H9 (cell line): ENCODE measurements at places on chromosomes 2 and 18. TPM values are rescaled to one million over a fixed set of nuclear protein-coding genes. Genes with fewer than 3 reads are reported as not detected.

- peak; percentile 42 for DNase-seq
These were observed 71.3 kb downstream of the TTC27 start for GRCh38 chr2:32699151-32699550.

DNA sequence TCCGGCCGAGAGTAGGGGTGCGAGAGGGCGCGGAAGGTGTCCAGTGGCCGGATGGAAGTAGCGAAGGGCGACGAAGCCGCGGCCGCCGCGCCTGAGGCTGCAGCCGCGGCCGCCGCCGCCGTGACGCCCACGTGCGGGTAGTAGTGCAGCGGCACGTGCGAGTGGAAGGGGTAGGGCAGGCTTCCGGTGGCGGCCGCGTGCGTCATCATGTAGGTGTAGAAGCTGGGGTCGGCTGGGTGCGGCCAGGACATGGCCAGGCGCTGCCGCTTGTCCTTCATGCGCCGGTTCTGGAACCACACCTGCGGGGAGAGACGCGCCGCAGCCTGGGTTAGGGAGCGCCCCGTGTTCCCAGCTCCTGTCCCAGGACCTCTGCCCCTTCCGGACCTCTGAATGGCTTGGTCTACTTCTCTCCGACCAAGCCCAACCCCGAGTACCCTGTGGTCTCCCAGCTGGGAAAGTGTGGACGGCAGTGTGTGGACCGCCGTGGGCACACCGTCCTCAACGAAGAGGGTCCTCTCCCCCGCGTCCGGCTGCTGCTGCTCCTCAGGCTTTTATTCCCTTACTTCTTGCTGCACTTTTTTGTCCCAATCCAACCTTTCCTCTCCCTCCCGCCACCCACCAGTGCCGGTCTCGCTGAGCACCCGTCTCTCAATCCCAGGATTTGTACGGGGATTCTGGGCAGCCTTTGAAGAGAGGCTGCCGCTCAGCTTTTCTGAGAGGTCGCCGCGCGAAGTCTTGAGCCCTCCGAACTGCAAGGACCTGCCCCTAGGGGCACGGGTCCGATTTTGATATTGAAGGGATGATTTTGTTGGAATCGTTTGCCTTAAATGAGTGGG, 3.0 kb downstream of the EVX2 start:
- peak; percentile 58 for DNase-seq

DNA sequence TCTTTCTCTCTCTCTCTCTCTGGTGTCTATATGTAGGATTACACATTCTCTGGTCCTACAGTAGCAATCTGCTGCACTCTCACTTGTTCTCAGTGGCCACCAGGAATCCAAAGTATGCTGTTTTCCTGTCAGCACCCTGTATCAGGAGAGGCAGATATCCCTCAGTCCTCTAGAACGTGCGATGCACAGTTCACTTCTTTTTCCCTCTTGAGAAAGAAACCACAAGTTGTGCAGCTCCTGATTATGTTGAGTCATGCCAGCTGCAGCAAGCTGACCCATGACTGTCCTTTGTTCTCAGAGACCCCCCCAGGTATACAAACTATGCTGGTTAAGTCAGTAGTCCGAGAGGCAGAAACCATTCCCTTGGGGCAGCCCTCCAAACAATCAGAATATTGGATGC, 54.6 kb downstream of the LANCL1 start:
- no peak for DNase-seq

- no peak for DNase-seq
These were observed 189.3 kb downstream of the GLI2 start for GRCh38 chr2:120924924-120925323.

DNA sequence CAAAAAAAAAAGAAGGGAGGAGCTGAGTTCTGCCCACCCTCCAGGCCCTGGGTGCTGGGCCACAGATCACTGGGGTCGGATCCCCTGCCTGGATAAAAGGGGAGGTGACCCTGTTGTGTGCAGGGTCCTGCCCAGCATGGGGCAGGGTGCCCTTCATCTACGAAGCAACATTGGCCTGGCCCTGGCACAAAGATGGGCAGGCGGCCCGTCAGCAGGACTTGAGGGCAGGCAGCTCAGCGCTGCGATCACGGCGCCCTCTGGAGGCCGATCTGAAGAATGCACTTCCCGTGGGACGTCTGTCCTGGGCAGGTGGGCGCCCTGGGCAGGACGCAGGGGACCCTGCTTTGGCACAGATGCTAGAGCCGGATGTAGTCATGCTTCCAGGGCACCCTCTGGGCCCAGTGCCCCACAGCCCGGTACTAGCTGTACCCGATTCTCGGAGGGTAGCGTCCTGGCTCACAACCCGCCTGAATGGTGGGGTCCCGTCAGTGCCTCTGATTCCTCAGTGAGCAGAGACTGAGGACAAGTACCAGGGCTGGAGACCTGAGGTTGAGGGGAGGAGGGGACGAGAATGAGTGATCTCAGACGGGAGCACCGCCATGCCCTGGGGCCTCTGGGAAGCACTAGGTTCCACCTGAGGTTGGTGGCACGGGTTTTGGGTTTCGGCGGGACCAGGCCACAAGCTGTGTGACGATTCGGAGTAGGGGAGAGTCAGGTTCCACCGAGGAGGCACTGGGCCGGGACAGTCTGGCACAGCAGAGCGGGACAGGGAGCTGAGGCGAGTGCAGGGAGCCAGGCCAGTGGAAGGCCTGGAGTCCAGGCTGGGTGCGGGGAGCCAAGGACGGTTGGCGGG, 18.0 kb downstream of the ARID5A start:
- peak; percentile 84 for DNase-seq

The ABCG5 gene
- not detected in 2 replicates for total RNA-seq

The CAPN13 gene
- 5.0 and 5.7 TPM in 2 replicates for total RNA-seq

The IMP4 gene
- total RNA-seq, result 92.9 and 101 TPM in 2 replicates

The PAX8 gene
- total RNA-seq, result not detected in 2 replicates

The HRH4 gene
- not detected in 2 replicates for total RNA-seq

The ERLEC1 gene
- total RNA-seq, result 21.6 and 23.3 TPM in 2 replicates

The DLGAP1 gene
- 20.0 and 23.2 TPM in 2 replicates for total RNA-seq

The INO80C gene
- total RNA-seq, result 51.1 and 53.3 TPM in 2 replicates

GRCh38 chr18:57705832-57706595, 84.4 kb upstream of the NARS1 start:
- no peak for DNase-seq

The ALLC gene
- total RNA-seq, result not detected in 2 replicates

The PROKR1 gene
- 1.5 TPM in 2 replicates for total RNA-seq

- no peak for DNase-seq
These were observed 46.4 kb downstream of the MREG start for GRCh38 chr2:215966951-215967350.

- no peak for DNase-seq
These were observed 19.0 kb downstream of the ACVR2A start for GRCh38 chr2:147863835-147864234.

GRCh38 chr2:169361706-169362117, 622 bp downstream of the LRP2 start:
- peak; percentile 53 for DNase-seq

DNA sequence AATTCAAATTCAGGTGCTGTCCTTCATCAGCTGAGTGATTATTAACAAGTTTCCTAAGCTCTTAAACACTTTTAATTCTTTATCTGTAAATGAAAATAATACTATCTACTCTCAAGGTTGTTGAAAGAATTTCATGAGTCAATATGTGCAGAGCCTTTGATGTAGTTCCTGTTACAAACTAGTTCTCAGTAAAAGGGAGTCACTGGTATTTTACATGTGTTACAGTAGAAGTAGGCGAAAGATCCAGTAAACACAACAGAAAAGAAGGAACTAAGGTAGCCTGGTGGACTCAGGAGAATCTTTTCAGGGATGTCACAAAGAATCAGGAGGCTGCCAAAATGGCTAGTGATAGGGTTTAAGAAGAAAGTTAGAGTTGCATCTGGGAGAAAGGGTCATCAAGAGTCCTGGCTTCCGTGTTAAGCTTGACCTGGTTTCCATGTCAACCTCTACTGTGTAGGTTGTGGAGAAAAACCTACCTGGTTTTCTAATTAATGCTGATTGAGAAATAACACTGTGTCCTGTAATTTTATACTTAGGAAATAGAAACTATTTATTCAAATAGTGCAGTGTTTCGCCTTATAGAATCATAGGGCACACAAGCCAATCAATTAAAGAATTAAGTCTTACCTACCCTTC, 58.3 kb upstream of the TRIB2 start:
- no peak for DNase-seq

- no peak for DNase-seq
These were observed 266.0 kb downstream of the GLI2 start for GRCh38 chr2:121001641-121002040.

The SIX3 gene
- total RNA-seq, result 0.35 and 0.55 TPM in 2 replicates

DNA sequence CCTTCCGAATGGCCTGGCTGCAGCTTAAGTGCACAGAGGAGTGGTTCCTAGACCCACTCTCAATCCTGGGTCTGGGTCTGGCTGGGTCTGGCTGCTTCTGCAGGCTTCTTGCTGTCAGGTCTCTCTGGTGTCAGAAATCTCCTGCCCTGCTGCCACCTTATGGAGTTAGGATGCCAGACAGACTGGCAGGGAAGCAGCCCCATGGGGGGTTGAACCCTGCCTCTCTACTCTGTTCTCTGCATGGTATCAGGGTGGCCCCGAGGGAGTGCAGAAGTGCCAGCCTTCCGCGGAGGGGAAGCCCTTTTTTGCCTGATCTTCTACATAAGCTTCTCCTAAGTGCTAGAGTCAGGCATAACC, 89.4 kb downstream of the ZCCHC2 start:
- no peak for DNase-seq

DNA sequence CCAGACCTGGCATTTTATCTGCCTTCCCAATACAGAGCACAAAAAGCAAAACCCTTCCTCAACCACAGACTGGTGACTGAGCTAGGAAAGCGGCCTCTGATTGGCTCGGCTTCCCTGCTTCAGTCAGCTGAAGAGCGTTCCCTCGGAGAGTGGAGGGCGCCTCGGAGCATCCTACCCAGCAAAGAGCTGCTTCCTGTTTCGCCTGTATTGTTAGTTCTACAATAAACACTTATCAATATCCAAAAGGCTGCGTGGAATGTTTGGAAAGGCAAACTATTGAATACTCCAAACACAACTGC, 125.0 kb downstream of the CACNB4 start:
- DNase-seq, result peak; percentile 62

The HMSD gene
- 3.9 and 6.6 TPM in 2 replicates for total RNA-seq

The WNT10A gene
- not detected in 2 replicates for total RNA-seq

GRCh38 chr2:239990966-239991365, 34.2 kb downstream of the NDUFA10 start:
- no peak for DNase-seq
